NCI-H1048 (cell line): ENCODE measurements at places on chromosomes 12 and 14.

DNA sequence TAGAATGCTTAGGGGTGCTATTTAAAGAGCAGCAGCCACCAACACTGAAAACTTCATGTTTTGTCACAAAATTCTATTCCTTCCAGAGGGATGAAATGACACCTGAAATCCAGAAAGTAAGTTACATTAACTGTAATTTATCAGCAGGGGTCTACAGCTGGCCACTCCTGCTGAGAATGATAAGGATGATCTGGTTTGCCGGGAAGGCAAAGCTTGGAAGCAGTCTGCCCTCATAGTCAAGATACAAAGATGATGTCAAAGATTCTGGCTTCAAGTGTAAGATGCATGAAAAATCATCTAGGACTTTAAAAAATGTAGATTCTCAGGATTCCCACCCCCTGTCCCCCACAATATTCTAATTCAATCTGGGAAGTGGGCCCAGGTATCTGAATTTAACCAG, 58.4 kb downstream of the DCAF5 start:
- DNase-seq: no peak

- no peak for DNase-seq
Observed at GRCh38 chr14:75204116-75204515, 27.7 kb upstream of the TMED10 start.

- no peak for DNase-seq
Observed at GRCh38 chr12:128056136-128056801, 210.7 kb upstream of the TMEM132C start.

- DNase-seq: no peak
Observed at GRCh38 chr14:97028382-97028781, 231.2 kb downstream of the VRK1 start.

DNA sequence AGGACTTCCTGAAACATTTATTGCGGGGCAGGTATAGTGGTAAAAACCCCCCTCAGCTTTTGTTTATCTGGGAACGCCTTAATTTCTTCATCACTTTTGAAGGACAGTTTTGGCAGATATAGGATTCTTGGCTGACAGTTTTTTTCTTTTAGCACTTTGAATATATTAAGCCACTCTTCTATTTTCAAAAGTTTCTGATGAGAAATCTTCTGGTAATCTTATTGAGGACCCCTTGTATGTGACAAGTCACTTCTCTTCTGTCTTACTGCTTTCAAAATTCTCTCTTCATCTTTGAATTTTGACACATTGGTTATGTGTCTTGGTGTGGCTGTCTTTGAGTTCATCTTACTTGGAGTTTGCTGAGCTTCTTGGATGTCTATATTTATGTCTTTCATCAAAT, 59.1 kb downstream of the ATP23 start:
- DNase-seq: no peak

- no peak for DNase-seq
Observed at GRCh38 chr12:18290386-18290785, 29.1 kb downstream of the PIK3C2G start.
